ENCODE measurements at places on chromosomes 4 and X.

- no peak for DNase-seq
These were observed 58.6 kb upstream of the P2RY10 start for GRCh38 chrX:78886550-78886949.

- peak; percentile 3 for DNase-seq
These were observed 733.3 kb downstream of the RPA4 start for GRCh38 chrX:97616883-97617530.

DNA sequence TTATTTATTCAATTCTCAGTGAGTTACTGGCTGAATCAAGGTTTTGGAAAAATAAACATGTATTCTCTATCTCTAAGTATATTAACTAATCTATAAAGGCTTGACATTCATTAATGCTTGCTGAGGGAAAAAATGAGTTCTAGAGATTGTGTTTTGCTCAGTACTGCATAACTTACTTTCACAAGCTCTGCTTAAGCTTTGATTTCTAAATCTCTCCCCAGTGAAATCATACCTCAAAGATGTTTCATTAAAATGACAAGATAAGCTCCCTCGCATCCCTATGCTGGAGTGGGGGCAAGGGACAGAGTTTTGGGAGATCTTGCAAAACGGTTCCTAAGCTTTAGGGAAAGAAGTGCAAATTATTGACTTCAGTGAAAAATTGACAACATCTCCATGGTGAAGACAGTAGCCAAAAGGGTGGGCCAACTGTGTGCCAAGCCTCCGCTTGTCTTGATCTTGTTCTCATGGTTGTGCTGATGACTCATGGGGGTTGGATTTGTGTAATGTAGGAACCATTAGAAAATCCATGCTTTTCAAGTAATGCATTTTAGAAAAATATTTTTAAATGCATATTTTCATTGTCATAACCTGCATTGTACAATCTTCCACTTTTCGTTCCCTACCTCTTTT lies 521.4 kb downstream of the RPA4 start:
- DNase-seq = no peak

DNA sequence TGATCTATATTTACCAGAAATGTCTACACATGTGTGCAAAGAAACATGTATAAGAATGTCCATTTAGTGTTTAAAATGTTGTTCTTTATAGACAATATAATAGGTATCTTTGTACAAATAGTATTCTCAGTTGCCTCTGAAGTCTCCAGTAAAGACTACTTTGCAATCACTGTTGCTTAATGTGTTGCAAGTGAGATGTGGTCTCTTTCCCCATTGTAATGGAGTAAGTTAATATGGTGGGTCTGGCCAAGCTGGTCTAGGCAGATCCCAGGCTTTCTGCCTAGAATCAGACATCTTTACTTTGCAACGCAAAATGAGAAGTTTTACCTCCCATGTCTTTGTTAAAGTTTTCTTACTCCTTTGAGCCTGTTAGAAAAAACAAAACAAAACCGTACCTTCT lies 144.8 kb downstream of the GABRA3 start:
- no peak for DNase-seq

GRCh38 chr4:30716158-30716557 lies 4.0 kb upstream of the PCDH7 start:
- no peak for DNase-seq

- DNase-seq = no peak
These were observed 257.8 kb upstream of the NRK start for GRCh38 chrX:105564501-105564900.

GRCh38 chr4:105186701-105187161 lies 40.1 kb downstream of the TET2 start:
- no peak for DNase-seq
